Kidney (tissue), 22 donors: ENCODE measurements at places on chromosomes 13 and 19. TPM values are rescaled to one million over a fixed set of nuclear protein-coding genes. Genes with fewer than 3 reads are reported as not detected.

ZNF429 gene
- polyA plus RNA-seq, result 8.3 TPM

DNAJC3 gene
- polyA plus RNA-seq, result 20.1 TPM

VSIG10L gene
- polyA plus RNA-seq, result 2.2 TPM

KLK11 gene
- not detected for polyA plus RNA-seq

FPR3 gene
- 1.1 TPM for polyA plus RNA-seq

- peak; percentile 83 for DNase-seq
These were observed 2.9 kb downstream of the FFAR1 start for GRCh38 chr19:35350591-35350990.

GRCh38 chr19:46030812-46031550 is 8.1 kb upstream of the PGLYRP1 start:
- peak; percentile 78 for DNase-seq

DNA sequence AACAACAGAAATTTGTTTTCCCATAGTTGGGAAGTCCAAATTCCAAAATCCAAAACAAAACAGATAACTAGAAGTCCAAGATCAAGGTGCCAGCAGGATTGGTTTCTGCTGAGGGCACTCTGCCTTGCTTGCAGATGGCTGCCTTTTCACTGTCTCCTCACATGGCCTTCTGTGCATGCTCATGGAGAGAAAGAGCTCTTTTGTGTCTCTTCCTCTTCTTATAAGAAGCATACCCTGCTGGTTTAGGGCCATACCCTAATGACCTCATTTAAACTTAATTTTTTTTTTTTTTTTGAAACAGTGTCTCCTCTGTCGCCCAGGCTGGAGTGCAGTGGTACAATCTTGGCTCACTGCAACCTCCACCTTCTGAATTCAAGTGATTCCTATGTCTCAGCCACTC is 1974.1 kb upstream of the PCDH20 start:
- no peak for DNase-seq

DNA sequence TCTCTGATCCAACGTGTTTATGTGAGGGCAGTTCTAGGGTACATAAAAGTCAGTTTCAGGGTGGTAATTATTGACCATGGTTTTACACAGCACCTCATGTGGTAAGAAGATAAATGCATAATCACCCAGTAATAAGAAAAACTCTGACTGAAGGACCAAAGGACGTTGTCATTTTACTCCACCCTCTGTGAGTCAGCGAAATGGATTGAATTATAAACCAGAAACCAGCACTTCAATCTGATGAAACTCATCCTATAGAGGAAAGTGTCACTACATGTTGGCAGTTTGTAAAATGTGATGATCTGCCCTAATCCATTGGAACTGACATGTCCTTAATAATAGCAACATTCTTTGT is 406.8 kb downstream of the KLF5 start:
- DNase-seq, result no peak

GRCh38 chr19:33402421-33403220 is 29.1 kb downstream of the CEBPG start:
- no peak for DNase-seq

DNA sequence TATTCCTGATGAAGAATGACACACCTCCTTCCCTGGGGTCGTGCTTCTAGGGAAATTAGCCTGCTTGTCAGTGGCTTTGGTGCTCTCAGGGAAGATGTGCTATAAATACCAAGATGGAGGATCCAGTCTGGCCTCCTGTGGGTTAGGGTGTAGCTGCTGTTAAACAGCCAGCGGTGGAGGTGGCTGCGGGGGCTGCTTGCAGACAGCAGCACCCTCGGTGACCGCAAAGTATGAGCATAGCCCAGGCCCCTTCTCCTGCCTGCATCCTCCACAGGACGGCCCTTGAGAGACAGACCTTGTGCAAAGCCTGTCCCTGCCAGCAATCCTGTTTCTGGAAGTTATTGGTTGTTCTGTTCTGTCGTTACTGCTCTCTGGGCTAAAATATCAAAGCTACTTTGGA is 11.4 kb downstream of the VSTM2B start:
- no peak for DNase-seq

GRCh38 chr13:111907341-111907880 is 159.5 kb upstream of the SOX1 start:
- no peak for DNase-seq

DNA sequence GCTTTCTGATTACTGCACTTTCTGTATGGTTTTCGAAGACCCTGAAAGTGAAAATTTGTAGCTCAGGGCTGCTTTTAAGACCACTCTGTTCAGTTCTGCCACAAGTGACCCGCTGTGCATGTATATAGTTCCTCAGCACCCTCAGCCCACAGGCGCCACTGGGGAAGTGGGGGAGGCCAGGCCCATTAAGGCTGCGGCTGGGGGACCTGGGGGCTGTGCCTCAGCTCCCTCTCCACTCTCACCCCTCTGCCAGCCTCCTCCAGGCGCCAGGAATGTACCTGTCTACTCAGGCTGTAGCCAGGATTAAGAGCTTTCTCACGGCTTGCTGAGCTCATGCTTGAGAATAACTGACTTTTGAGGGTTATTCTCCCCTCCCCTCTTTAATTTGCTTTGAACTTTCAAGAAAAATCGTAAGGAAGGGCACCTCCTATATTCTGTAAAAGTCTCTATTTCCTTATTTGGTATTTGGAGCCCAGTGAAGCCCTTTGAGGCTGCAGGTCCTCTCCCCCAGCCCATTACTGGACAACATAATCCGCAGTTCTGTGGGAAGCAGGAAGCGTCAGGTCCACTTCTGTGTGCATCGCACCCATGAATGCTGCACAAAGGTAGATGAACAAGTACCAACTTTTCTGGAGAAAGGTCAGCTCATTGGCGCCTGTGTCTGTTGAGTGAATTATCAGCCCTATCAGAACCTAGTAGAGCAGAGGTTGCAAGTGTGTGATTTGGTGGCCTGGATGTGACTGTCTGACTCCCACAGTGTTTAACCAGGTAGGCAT is 29.6 kb downstream of the GJA3 start:
- peak; percentile 53 for DNase-seq

GRCh38 chr13:34708566-34709313 is 233.3 kb upstream of the NBEA start:
- DNase-seq, result no peak

- no peak for DNase-seq
These were observed 35.4 kb upstream of the MAP3K10 start for GRCh38 chr19:40155749-40156265.

DNA sequence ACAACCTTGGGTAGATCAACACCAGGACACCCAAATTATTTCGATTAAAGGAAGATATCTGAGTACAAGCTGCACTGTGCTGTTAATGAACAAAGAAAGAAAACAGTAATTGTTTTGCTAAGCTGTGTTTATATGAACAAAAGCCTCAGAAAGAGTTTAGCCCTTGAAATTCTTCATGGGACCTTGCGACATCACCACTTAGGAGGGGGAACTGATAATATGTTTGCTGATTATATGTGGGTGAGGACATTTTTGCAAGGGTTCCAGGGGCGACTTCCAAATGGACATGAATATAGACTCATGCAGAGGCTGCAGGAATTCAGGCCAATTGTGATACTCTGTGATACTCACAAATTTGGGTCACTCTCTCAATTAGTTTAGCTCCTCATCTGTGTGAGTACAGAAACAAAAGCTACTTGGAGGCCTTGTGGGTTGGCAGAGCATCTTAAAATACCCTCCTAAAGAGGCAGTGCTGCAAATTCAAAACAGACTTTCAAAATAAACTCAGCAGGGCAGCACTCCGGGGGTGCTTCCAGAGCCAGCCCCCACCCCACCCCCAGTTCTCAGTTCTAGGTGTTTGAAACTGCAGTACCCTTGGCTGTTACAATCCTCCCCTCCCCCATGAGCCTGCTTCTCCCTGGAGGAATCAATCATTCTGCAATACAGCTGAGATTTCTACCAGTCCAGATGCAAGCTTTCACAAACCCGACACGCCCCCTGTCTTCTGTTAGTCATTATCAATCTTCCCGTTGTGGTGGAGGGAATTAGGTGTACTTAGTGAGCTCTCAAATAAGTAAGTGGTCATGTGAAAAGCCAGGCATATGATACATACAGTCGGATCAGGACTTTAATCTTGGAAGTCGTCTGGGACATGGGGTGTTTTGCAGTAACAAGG is 97.0 kb upstream of the MBNL2 start:
- DNase-seq, result peak; percentile 86

GRCh38 chr13:34247596-34247995 is 429.6 kb downstream of the RFC3 start:
- DNase-seq, result no peak
